ENCODE measurements at places on chromosomes 1 and 21.
A peak's percentile ranks its signal among the peaks of the same experiment; 100 is the strongest.

DNA sequence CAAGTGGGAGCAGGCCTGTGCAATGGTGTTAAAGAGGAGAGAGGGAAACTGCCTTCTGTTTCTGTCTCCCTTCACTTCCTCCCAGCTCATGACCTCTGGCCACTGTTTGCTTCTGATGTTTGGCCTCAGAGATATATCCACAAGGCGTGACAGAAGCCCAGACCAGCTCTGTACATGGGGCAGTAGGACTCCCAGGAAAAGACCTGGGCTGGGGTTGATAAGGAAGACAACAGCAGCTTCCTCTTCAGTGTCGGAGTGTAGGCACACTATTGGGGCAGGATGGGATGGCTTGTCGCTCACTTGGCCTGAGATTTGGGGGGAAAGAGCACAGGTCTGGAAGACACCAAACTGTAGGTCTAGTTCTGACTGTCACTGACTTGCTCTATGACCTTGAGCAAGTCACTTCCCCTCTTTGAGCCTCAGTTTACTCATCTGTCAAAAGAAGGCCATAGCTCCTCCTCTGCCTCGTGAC is 67.8 kb upstream of the KLHDC7A start:
- no peak for DNase-seq
- H3K36me3 ChIP-seq, result no peaks in the 10 kb centered on the region
- H3K27me3 ChIP-seq, result no peaks in the 10 kb centered on the region
- H3K27ac ChIP-seq, result no peak overlapping the region

GRCh38 chr1:47201179-47201578 is 11.3 kb upstream of the PDZK1IP1 start:
- H3K27ac ChIP-seq, result no peak overlapping the region
- H3K4me3 ChIP-seq, result no peak overlapping the region
- H3K27me3 ChIP-seq, result peaks cover 54% of the 10 kb centered on the region
- no peaks in the 10 kb centered on the region for H3K36me3 ChIP-seq
- H3K4me1 ChIP-seq, result no peaks in the 10 kb centered on the region

DNA sequence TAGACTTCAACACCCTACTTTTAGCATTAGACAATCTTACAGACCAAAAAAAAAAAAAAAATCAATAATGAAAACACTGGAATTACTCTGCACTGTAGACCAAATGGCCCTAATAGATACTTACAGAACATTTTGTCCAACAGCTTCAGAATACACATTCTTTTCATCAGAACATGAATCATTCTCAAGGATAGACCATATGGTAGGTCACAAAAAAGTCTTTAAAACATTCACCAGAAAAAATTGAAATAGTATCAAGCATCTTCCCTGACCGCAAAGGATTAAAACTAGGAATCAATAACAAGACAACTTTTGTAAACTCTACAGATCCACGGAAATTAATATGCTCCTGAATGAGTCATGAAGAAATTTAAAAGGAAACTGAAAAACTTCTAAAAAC is 22.5 kb downstream of the ZNF670 start:
- H3K27ac ChIP-seq, result no peak overlapping the region
- peaks cover 4% of the 10 kb centered on the region for H3K4me1 ChIP-seq
- no peaks in the 10 kb centered on the region for H3K27me3 ChIP-seq
- H3K36me3 ChIP-seq, result peaks cover 28% of the 10 kb centered on the region

GRCh38 chr21:34986561-34987500 is 62.3 kb downstream of the RUNX1 start:
- H3K4me1 ChIP-seq, result peaks cover 94% of the 10 kb centered on the region
- peak; percentile 82 for DNase-seq
- H3K27ac ChIP-seq, result peak overlapping the region; percentile 77
- peaks cover 30% of the 10 kb centered on the region for H3K36me3 ChIP-seq
- H3K27me3 ChIP-seq, result no peaks in the 10 kb centered on the region
- H3K4me3 ChIP-seq, result peak overlapping the region; percentile 61

- peaks cover 3% of the 10 kb centered on the region for H3K36me3 ChIP-seq
- no peak for DNase-seq
- peak overlapping the region; percentile 10 for H3K4me3 ChIP-seq
- peaks cover 6% of the 10 kb centered on the region for H3K27me3 ChIP-seq
- no peak overlapping the region for H3K27ac ChIP-seq
- peaks cover 21% of the 10 kb centered on the region for H3K4me1 ChIP-seq
These were observed 2.3 kb upstream of the ADARB1 start for GRCh38 chr21:45071874-45072737.

DNA sequence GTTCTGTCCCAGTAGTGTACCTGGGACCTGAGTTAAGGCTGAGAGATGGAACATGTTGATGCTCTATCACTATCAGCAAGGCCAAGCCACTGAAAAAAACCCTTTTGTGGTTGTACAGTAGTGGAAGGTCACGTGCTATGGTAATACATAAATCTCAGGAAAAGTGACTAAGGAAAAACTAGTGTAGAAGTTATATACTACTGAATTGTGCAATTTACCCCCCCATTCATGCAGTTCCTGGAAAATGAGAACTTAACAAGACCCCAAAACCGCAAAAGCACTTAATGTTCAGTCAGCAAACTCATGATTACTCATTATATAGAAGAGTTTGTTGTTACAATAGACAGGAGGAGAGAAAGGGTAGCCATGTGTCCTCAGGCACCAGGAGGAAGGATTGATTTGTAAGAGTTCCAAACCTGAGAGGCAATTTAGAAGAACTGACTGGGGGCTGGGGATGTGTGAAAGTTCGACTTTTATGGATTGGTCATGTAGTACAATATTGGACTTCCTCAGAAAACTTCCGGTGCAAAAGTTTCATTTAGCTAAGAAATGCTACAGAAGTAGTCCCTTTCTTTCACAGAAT is 91.6 kb downstream of the RGL1 start:
- no peaks in the 10 kb centered on the region for H3K27me3 ChIP-seq
- H3K4me3 ChIP-seq, result no peak overlapping the region
- DNase-seq, result no peak
- H3K4me1 ChIP-seq, result peaks cover 7% of the 10 kb centered on the region
- H3K36me3 ChIP-seq, result peaks cover 8% of the 10 kb centered on the region

- H3K27ac ChIP-seq, result no peak overlapping the region
- H3K4me1 ChIP-seq, result no peaks in the 10 kb centered on the region
- H3K36me3 ChIP-seq, result no peaks in the 10 kb centered on the region
- no peaks in the 10 kb centered on the region for H3K27me3 ChIP-seq
- no peak overlapping the region for H3K4me3 ChIP-seq
These were observed 182.0 kb upstream of the C1orf87 start for GRCh38 chr1:60255565-60255964.

- no peak for DNase-seq
- no peak overlapping the region for H3K4me3 ChIP-seq
- no peaks in the 10 kb centered on the region for H3K27me3 ChIP-seq
- H3K4me1 ChIP-seq, result no peaks in the 10 kb centered on the region
These were observed 37.6 kb downstream of the NDUFS5 start for GRCh38 chr1:39063775-39064174.

- no peaks in the 10 kb centered on the region for H3K36me3 ChIP-seq
- H3K27me3 ChIP-seq, result peaks cover 28% of the 10 kb centered on the region
- no peaks in the 10 kb centered on the region for H3K4me1 ChIP-seq
- no peak for DNase-seq
These were observed 6.7 kb upstream of the PINK1 start for GRCh38 chr1:20626524-20626923.

- H3K4me3 ChIP-seq, result no peak overlapping the region
- H3K27me3 ChIP-seq, result no peaks in the 10 kb centered on the region
- peak overlapping the region; percentile 62 for H3K27ac ChIP-seq
These were observed 89.3 kb upstream of the EDEM3 start for GRCh38 chr1:184843732-184844495.

DNA sequence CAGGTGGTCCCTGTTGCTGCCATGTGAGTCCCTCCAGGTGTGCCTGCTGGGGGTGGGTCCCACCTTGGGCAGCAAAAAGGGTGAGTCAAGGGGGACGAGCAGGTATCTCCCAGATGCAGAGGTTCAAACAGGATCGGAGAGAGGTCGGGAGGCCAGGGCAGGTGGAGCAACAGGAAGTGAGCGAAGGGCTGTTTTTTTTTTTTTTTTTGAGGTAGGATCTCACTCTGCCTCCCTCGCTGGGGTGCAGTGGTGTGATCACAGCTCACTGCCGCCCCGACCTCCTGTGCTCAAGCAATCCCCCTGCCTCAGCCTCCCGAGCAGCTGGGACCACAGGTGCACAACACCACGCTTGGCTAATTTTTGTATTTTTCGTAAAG is 39.4 kb downstream of the SLC2A7 start:
- peak overlapping the region; percentile 41 for H3K4me3 ChIP-seq
- no peaks in the 10 kb centered on the region for H3K36me3 ChIP-seq
- H3K27ac ChIP-seq, result peak overlapping the region; percentile 75
- H3K4me1 ChIP-seq, result peaks cover 55% of the 10 kb centered on the region
- no peak for DNase-seq

DNA sequence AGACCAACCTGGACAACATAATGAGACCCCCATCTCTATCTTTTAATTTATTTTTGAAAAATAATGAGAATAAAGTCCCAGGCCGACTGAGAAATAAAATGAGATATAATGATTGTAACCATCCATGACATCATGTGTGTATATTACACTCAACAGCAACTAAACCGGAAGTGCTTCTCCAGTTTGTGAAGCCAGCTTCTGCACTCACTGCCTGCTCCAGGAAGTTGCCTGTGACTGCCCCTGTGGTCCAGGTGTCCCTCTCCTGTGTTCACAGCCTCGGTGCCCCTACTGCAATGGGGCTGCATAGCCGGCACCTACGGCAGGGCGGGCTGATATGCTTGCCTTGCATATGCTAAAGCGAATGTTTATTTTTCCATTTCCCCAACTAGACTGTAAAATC is 68.3 kb downstream of the SSBP3 start:
- no peak overlapping the region for H3K27ac ChIP-seq
- no peak for DNase-seq
- H3K27me3 ChIP-seq, result no peaks in the 10 kb centered on the region
- no peak overlapping the region for H3K4me3 ChIP-seq
- H3K4me1 ChIP-seq, result peaks cover 8% of the 10 kb centered on the region

DNA sequence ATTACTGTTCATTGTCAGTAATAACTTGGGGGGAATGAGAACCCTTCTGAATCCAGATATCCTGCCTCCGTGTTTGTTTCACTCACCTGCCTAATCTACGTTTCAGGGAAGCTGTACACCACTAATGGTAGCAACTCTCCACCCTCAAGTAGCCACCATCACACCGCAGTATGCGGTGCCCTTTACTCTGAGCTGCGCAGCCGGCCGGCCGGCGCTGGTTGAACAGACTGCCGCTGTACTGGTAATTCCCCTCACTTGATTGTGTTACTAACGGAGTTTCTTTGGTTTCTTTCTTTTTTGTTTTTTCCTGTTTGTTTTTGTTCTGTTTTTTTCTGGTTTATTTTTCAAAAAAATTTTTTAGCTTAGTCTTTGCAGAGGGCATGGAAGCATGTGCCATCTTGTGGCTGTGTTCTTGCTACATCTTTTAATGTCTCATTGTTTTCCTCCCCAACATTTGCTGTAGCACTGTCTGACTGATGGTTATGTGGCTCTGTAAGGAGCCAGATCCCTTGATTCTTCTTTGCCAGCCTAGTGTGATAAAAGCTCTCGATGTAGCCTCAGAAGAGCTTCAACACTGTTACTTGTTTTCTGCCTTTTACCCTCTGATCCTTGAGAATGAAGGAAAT is 15.9 kb upstream of the OLFML3 start:
- no peak overlapping the region for H3K4me3 ChIP-seq
- no peaks in the 10 kb centered on the region for H3K27me3 ChIP-seq
- peaks cover 5% of the 10 kb centered on the region for H3K4me1 ChIP-seq

- DNase-seq, result peak; percentile 42
- no peak overlapping the region for H3K27ac ChIP-seq
- H3K36me3 ChIP-seq, result no peaks in the 10 kb centered on the region
- H3K27me3 ChIP-seq, result peaks cover 12% of the 10 kb centered on the region
- no peak overlapping the region for H3K4me3 ChIP-seq
These were observed 93.1 kb upstream of the HAO2 start for GRCh38 chr1:119275145-119276134.

DNA sequence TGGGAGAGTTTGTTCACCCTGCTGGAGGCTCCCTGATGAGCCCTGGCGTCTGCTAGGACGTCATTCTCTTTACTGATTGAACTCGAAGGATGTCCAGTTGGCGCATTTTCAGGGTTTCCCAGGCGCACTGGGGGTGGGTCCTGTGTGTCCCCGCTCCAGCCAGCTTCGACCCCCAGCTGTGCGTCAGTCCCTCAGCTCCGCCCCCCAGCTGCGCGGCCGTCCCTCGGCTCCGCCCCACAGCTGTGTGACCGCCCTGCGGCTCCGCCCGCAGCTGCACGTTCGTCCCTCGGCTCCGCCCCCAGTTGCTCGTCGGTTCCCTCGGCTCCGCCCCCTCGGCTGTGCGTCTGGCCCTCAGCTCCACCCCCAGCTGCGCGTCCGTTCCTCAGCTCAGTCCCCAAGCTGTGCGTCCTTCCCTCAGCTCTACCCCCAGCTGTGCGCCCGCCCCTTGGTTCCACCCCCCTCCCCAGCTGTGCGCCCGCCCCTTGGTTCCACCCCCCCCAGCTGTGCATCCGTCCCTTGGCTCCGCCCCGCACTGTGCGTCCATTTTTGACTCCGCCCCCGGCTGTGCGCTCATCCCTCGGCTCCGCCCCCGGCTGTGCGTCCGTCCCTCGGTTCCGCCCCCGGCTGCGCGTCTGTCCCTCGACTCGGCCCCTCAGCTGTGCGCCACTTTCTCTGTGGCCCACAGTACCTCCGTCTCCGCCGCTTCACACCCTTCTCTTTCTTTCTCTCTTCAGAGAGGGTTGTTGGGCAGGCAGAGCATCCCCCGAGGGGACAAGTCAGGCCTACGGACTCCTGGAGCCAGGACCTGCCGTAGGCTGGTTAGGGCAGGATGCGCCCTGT is 61.3 kb downstream of the FAAP20 start:
- H3K27ac ChIP-seq, result peak overlapping the region; percentile 60
- no peaks in the 10 kb centered on the region for H3K36me3 ChIP-seq
- DNase-seq, result peak; percentile 98
- peaks cover 10% of the 10 kb centered on the region for H3K4me1 ChIP-seq

DNA sequence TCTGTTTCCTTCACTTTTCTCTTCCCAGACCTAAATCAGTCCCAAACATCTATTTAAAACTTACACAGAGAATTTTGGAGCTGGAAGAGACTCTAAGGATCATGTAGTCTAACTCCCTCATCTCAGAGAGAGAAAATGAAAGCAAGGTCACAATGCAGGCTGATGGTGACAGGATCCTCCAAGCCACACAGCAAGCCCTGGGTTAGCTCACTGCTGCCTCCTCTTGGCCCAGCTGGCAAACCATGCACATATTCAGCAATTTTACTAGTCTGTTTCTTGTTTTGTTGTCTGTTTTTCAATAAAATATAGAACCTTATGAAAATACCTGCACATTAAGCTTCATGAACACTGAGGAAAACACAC is 27.7 kb upstream of the LY9 start:
- peak; percentile 90 for DNase-seq
- peak overlapping the region; percentile 70 for H3K4me3 ChIP-seq

GRCh38 chr1:15476927-15477326 is 1.0 kb downstream of the CELA2B start:
- no peak overlapping the region for H3K4me3 ChIP-seq
- no peaks in the 10 kb centered on the region for H3K4me1 ChIP-seq
- H3K36me3 ChIP-seq, result no peaks in the 10 kb centered on the region
- peaks cover 1% of the 10 kb centered on the region for H3K27me3 ChIP-seq

Measured in activated CD4-positive, alpha-beta memory T cell treated with anti-CD3 and anti-CD28 coated beads, Interleukin-2, amount 10 ng/mL, durations not matched to agents 7 days and 5 days (primary cell).